ENCODE measurements at places on chromosomes 12 and 14. TPM values are rescaled to one million over a fixed set of nuclear protein-coding genes. Genes with fewer than 3 reads are reported as not detected.

- H3K36me3 ChIP-seq: no peaks in the 10 kb centered on the region
- no peak overlapping the region for H3K4me3 ChIP-seq
- DNase-seq: peak; percentile 46
- H3K27ac ChIP-seq: no peak overlapping the region
- peaks cover 3% of the 10 kb centered on the region for H3K4me1 ChIP-seq
- H3K27me3 ChIP-seq: peaks cover 9% of the 10 kb centered on the region
Observed at GRCh38 chr12:94831081-94831751, 172.3 kb downstream of the NDUFA12 start.

DNA sequence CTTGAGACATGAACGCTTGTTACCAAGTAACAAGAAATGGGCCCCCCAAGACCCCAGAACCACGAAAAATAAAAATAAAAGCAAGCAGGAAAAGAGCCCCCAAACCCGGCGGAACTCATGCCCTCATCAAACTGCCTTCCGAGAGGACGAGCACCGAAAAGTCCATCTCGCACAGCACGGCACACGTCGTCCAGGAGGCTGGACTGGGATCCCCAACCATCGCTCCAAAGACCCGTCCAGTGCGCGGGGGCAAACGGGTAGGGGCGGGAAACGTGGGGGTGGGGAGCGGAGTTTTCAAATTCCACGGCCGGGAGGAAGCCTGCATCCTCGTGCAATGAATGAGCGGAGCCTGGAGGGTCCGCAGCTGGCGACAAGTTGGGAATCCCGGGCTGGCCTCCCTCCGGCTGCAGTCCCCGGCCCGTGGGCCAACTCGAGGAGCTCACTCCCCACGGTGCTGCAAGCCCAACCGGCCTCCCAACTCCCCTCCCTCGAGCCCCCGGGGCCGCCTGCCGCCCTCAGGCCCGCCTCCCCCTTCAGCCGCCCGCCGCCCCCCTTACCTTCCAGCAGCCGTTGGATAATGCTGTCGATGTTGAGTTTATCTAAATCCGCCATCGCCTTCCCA, 484 bp downstream of the PPP1CC start:
- DNase-seq: peak; percentile 49
- H3K4me1 ChIP-seq: peaks cover 70% of the 10 kb centered on the region
- no peaks in the 10 kb centered on the region for H3K27me3 ChIP-seq
- no peaks in the 10 kb centered on the region for H3K36me3 ChIP-seq
- H3K4me3 ChIP-seq: peak overlapping the region; percentile 89

DNA sequence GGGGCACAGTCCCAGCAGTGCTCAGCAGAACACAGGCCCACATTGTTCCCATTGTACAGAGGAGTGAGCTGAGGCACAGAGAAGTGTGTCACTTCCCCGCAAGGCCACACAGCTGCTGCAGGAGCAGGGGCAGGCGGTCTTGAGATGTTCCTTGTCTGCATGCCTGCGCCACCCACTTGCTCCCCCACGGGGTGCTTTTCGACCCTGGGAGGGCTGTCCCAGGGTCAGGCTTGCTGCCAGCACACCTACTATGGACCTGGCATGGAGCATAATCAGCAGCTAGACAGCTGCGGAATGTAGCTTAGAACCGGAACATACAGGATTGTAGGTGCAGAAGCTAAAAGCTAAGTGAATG, 7.8 kb upstream of the EP400 start:
- H3K27me3 ChIP-seq: no peaks in the 10 kb centered on the region
- H3K27ac ChIP-seq: no peak overlapping the region
- H3K4me3 ChIP-seq: no peak overlapping the region
- H3K36me3 ChIP-seq: peaks cover 36% of the 10 kb centered on the region
- peaks cover 4% of the 10 kb centered on the region for H3K4me1 ChIP-seq

GRCh38 chr14:94761997-94762377, 7.9 kb downstream of the GSC start:
- H3K36me3 ChIP-seq: no peaks in the 10 kb centered on the region
- H3K4me1 ChIP-seq: no peaks in the 10 kb centered on the region
- peaks cover 12% of the 10 kb centered on the region for H3K27me3 ChIP-seq
- H3K4me3 ChIP-seq: no peak overlapping the region
- DNase-seq: no peak
- no peak overlapping the region for H3K27ac ChIP-seq

DNA sequence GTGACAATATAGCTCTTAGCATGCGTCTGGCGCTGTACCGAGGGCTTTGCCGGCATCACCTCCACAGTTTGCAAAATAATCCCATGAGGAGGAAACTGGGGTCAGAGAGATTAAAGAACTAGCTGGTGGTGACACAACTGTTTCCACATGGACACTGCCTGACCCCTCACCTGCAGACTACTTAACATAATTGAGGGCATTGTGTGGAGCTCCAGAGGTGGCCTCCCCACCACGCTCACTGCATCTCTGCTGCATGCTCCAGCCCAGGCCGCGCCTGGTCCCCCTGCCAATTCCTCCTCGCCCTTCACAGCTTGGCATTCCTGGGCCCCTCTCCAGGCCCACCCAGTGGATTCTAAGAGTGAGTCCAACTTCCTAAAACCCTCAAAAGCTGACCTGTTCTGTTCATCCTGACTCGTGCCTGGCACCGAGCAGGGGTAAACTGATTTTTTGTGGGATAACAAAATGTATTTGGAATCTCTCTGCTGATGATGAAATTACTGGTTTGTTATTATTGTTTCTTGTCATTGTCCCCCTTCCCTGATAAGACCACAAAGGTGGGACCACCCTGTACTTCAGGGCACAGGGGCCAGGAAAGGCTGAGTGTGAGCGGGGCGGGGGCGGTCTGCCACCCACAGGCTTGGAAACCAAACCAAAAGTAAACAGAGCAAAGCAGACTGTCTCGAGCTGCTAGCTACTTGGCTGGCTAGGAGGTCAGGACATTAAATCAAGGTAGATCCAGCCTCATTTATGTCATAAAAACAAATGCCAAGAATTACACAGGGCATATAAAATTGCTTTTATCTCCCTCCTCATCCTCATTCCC, 40.6 kb downstream of the CHGA start:
- no peak overlapping the region for H3K27ac ChIP-seq
- H3K4me1 ChIP-seq: peaks cover 14% of the 10 kb centered on the region
- H3K36me3 ChIP-seq: no peaks in the 10 kb centered on the region
- H3K27me3 ChIP-seq: no peaks in the 10 kb centered on the region

- H3K36me3 ChIP-seq: peaks cover 50% of the 10 kb centered on the region
- H3K27ac ChIP-seq: no peak overlapping the region
- no peak overlapping the region for H3K4me3 ChIP-seq
- no peak for DNase-seq
- H3K4me1 ChIP-seq: no peaks in the 10 kb centered on the region
- H3K27me3 ChIP-seq: no peaks in the 10 kb centered on the region
Observed at GRCh38 chr14:55146425-55146824, 17.4 kb downstream of the LGALS3 start.

DNA sequence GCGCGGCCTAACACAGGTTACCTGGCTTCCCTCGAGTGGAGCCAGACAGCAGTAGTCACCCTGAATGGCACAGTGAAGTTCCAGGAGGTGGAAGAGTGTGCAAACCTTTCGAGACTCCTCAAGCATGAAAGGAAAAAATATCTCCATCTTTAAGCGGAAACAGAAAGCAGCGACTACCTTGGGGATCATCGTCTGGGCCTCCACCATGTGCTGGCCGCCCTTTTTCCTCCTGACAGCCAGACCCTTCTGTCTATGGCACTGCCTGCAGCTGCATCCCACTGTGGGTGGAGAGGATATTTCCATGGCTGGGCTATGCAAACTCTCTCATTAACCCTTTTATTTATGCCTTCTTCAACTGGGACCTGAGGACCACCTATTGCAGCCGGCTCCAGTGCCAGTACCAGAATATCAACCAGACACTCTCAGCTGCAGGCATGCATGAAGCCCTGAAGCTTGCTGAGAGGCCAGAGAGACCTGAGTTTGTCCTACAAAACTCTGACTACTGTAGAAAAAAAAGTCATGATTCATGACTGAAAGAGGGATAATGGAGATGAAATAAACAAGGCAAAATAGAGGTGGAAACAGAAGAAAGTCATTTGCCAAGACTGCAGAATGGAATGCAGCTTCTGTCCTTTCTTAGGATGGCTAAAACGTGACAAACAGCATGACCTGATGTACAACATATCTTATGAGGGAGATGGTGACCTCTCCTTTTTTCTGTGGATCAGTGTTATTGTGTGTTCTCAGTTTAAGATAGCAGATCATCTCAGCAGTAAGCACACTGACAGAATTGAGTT, 2.4 kb upstream of the HEBP1 start:
- H3K36me3 ChIP-seq: no peaks in the 10 kb centered on the region
- H3K27ac ChIP-seq: no peak overlapping the region
- peak overlapping the region; percentile 84 for H3K4me3 ChIP-seq
- DNase-seq: peak; percentile 42
- peaks cover 32% of the 10 kb centered on the region for H3K4me1 ChIP-seq

GRCh38 chr14:54387328-54387727, 9.5 kb upstream of the CDKN3 start:
- peaks cover 2% of the 10 kb centered on the region for H3K4me1 ChIP-seq
- peaks cover 23% of the 10 kb centered on the region for H3K27me3 ChIP-seq
- H3K36me3 ChIP-seq: no peaks in the 10 kb centered on the region
- no peak overlapping the region for H3K27ac ChIP-seq
- no peak overlapping the region for H3K4me3 ChIP-seq
- no peak for DNase-seq

DNA sequence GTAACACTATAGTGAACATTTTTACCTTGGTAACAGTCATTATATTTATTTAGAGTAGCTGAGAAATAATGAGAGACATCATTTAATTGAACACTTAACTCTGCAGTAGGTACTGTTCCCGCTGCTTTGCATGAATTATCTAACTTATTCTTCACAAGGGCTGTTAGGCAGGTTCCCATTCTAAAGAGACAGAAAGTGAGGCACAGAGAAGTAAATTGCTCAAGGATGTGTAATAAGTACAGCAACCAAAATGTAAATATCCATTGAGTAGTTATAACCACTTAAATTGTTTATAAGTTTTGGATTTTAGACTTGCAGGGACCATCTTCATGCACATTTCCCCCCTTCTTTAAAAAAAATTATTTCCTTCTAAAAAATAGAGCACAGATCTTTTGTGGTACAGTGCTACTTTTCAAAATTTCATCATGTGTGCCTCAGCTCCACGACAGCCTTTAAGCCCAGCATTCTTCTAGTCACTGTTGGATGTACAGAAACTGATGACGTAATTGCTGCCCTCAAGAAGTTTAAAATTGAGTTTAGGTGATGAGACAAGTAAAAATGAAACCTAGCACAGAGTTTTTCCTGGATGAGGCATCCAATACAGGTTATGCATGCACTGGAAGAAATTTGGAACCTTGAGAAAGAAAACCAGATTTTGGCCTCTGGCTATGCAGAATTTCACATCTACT, 6.0 kb upstream of the MANSC4 start:
- peak; percentile 82 for DNase-seq
- H3K27ac ChIP-seq: peak overlapping the region; percentile 72
- H3K4me1 ChIP-seq: peaks cover 16% of the 10 kb centered on the region
- peaks cover 12% of the 10 kb centered on the region for H3K36me3 ChIP-seq

DNA sequence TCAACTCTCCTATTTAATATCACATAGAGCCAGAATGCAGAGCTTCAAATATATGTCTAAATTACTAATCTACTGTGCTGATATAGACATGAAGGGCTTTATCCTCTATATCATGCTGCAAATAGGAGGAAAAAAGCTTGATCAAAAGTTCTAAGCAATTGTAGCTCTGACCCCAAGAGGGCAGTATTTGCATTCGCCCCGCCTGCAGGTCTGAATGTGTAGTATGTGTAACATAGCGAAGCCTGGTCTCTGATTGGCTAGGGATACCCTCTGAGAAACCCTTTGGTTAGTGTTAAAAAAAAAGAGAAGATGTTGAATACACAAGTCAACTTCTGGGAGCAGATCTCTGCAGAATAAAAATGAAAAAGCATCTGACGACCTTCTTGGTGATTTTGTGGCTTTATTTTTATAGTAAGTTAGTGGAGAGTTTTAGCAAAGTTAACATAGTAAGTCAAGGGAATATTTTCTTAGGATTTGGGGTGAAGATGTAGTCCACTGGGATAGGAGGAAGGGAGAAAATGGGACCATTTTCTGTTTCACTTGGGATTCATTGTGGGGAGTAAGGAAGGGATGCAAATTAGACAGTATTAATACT, 151.6 kb upstream of the OR4E1 start:
- H3K4me3 ChIP-seq: no peak overlapping the region
- no peak overlapping the region for H3K27ac ChIP-seq
- no peak for DNase-seq
- no peaks in the 10 kb centered on the region for H3K27me3 ChIP-seq

DNA sequence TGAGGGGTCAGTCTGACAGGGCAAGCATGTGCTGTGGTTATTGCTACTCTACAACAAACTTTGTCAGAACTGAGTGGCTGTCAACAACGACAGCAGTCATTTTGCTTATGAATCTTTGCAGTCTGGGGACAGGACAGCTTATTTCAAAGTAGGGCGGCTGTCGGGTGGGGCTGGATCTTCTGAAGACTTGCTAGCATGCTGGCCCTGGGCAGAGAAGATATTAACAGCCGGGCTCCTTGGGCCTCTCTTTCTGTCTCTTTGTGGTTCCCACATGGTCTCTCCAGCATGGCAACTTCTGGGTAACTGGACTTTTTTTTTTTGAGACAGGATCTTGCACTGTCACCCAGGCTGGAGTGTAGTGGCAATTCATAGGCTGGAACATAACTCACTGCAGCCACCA, 33.9 kb upstream of the ALDH2 start:
- DNase-seq: no peak
- H3K27me3 ChIP-seq: no peaks in the 10 kb centered on the region
- H3K4me1 ChIP-seq: no peaks in the 10 kb centered on the region

DNA sequence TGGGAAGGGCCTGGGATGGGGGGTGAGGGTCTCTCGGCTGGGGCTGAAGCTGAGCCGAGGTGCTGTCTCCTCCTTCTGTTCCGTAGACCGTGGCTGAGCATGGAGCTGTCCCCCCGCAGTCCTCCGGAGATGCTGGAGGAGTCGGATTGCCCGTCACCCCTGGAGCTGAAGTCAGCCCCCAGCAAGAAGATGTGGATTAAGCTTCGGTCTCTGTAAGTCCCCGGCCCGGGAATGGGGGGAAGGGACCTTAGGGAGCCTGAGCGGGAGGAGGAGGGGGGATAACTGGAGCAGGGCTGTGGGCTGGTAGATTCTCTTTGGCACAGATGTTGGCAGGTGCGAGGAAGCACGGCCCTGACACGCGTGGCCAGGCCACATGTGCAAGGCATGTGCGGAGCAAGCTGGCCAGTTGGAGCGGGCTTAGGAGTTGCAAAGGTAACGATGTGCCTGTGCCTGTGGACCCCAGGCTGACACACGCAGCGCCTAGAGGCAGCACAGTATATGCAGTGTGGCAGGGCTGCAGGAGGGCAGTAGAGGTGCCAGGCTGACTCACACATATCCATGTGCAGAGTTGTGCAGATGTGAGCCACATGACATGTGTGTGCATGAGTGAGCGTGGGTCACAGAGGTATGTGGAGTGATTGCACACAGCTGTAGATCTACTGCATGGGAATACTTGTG, 512 bp downstream of the PDE1B start:
- H3K36me3 ChIP-seq: no peaks in the 10 kb centered on the region
- no peaks in the 10 kb centered on the region for H3K4me1 ChIP-seq
- no peak overlapping the region for H3K27ac ChIP-seq
- peak; percentile 79 for DNase-seq

GRCh38 chr14:61106271-61106958, 125.4 kb downstream of the SLC38A6 start:
- H3K4me3 ChIP-seq: no peak overlapping the region
- H3K27ac ChIP-seq: no peak overlapping the region
- H3K4me1 ChIP-seq: peaks cover 47% of the 10 kb centered on the region
- H3K36me3 ChIP-seq: no peaks in the 10 kb centered on the region
- no peaks in the 10 kb centered on the region for H3K27me3 ChIP-seq

The DHH gene
- total RNA-seq: not detected

The FIGNL2 gene
- 0.29 TPM for total RNA-seq

The BRMS1L gene
- total RNA-seq: 3.6 TPM

The ARG2 gene
- total RNA-seq: 13.3 TPM

The PLEKHG7 gene
- not detected for total RNA-seq

All from osteoblast (primary cell).